ENCODE measurements at places on chromosomes 5 and 9.
A peak's percentile ranks its signal among the peaks of the same experiment; 100 is the strongest.

DNA sequence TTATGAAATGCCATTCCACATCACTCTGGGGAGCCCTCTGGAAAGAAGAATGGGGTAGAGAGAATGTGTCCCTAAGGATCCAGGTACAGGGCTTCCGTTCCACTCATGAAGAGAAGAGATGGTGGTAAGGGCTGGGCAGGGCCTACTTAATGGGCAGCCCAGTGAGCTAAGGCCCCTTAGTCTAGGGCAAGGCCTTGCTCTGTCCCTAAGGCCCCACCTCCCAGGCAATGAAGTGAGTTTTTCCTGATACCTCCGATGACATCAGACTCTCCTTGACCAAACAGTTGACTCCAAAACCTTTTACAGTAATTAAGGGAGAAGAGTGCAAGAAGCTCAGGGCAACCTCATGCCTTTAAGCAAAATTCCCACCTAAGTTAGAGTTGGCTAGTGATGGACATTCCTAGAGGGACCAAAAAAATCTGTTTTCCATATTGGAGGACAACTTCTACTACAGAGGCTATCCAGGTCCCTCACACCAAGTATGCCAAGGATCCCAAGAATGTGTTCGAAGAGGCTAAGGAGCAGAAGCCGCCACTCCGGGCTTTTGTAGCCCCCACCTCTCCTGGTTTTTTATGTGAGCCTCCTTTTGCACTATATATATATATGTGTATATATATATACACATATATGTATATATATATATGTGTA is 5.9 kb downstream of the KLF9 start:
- DNase-seq, result no peak

- no peak for DNase-seq
These were observed 374.9 kb downstream of the MAT2B start for GRCh38 chr5:163880302-163880701.

DNA sequence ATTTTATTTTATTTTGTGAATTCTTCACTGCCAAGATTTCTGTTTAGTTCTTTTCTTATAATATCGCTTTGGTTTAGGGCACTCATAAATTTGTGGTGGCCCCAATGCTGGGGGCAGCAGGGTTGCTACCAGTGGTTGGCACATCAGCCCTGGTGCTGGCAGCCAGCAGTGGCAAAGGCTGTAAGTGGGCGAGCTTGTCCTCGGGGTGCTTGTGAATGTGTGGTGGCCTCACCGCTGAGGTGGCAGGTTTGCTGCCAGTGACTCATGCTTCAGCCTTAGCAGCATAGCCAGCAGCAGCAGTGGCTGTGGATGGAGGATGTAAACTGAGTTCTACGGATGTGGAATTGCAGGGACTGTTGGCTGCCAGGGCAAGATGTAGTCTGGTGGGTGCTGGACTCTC is 262.9 kb upstream of the DMAC1 start:
- no peak for DNase-seq

GRCh38 chr5:136703706-136704105 is 338.4 kb upstream of the TRPC7 start:
- no peak for DNase-seq

GRCh38 chr5:172453206-172453985 is 929 bp downstream of the SH3PXD2B start:
- peak; percentile 68 for DNase-seq

DNA sequence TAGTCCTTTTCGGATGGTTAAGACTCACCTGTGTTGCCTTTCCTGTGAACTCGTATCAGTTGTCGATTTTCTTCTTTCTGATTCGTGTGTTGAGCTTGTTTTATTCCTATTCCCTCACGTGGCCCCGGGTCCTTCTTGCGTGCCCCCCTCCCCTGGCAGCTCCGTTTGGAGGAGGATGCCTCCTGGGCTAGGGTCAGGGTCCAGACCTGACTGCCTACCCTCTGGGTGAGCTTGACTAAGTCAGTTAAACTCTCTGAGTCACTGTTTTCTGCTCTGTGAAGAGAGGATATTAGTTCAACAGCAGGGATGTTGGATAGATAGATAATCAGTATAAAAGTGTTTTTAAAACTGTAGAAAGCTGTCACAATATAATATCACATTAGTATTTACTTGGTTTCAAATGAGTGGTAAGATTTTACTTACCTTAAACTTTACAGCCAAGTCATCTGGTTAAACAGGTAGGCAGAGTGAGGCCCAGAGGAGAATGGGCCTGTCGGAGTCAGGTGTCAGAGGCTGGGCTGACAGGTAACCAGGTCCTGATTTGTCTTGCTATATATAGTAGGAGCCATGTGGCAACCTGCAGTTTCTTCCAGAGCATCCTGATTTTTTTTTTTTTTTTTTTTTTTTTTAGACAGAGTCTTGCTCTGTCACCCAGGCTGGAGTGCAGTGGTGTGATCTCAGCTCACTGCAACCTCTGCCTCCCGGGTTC is 24.2 kb downstream of the PPARGC1B start:
- DNase-seq, result no peak

- no peak for DNase-seq
These were observed 327.2 kb downstream of the DEPDC1B start for GRCh38 chr5:60372786-60373185.

DNA sequence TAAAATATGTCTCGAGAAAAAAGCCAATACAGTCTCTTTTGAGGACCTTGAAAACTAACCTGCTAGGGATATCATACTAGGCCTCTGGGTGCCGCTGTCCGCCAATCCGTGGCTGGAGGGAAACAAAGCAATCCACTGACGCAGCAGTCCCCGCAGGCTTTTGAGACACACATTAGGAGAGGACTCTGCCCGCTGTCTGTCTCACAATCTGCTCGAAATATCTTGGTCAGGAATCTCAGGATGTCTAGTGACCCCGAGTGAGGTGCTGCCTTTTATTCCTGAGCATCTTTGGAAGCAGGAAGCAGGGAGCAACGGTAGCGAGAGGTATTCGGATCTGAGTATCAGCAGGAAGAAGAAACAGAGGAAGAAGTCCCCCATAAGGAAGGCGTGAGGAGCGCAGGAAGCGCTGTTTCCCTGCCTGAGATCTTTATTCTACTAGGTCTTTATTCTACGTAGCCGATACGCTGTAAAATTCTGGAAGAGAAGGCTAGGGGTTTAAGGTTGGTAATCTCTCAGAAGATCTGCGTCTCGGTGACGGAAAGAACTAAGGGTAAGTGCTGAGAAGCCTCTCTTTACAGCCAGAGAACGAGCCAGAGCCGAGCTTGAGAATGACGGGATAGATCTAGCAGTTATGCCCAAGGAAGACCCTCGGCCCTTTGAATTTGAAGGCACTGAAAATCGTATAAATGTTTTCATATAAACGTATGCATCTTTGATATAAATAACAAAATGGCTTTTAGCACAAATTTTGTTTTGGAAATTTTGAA is 4.0 kb upstream of the PCDHGA1 start:
- peak; percentile 82 for DNase-seq

DNA sequence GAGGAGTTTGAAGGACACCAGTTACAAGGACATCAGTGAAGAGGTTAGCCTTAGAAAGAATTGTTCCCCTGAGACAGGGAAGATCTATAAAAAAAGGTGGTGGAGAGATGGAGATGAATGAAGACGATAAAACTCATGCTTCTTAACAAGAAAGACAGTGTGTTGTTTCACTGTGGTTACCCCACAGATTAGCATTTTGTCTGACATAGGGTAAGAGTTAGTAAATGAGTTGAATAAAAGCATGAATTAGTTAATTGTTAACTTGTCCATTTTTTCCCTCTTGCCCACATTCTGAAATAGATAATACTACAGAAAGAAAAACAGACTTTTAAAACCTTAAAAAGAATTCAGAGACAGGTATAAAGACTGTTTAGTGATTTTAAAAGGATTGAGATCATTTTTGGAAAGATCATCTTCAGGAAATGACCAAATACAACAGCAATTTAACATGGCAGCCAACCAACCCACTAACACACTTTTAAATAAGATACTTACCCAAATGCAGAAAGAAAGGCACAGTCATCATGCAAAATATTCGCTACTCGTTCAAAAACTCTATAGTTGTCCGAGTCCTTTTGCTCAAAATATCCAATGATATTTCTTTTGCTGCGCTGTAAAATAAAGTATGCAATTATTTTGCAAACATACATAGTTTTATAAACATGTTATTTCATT is 78.5 kb downstream of the ERP44 start:
- DNase-seq, result no peak

GRCh38 chr5:168334695-168335094 is 43.2 kb downstream of the WWC1 start:
- peak; percentile 64 for DNase-seq

- DNase-seq, result no peak
These were observed 710.8 kb upstream of the WWC1 start for GRCh38 chr5:167580608-167581007.

GRCh38 chr5:179795049-179795862 is 1.5 kb downstream of the LTC4S start:
- DNase-seq, result peak; percentile 61

DNA sequence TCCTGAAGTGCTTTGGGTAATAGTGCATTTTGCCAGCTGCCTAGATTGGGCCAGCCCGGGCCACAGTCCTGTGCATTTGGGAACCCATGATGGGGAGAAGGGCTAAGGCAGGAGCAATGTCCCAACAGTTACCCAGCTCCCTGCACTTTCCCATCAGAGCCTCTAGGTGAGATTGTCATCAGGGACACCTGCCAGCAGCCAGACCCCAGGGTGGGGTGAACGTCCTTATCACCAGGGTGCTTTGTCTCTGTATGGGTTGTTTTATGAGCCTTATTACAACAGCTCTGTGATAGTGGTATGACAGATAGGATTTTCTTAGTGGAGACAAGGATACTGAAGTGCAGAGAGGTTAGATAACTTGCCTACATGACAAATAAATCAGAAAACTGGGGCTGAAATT is 365.7 kb downstream of the OSTF1 start:
- DNase-seq, result no peak

GRCh38 chr5:33270671-33271070 is 170.1 kb upstream of the TARS1 start:
- DNase-seq, result no peak

GRCh38 chr9:132241483-132241839 is 79.6 kb downstream of the NTNG2 start:
- no peak for DNase-seq

- DNase-seq, result no peak
These were observed 23.6 kb downstream of the COL27A1 start for GRCh38 chr9:114178756-114179450.

- no peak for DNase-seq
These were observed 54.0 kb downstream of the SECISBP2 start for GRCh38 chr9:89372230-89372816.

- no peak for DNase-seq
These were observed 159.6 kb upstream of the TBCA start for GRCh38 chr5:77935506-77936364.
